ENCODE measurements at places on chromosomes 16 and 17.

- DNase-seq = no peak
Measured at GRCh38 chr17:75060434-75061054, 13.5 kb downstream of the KCTD2 start.

DNA sequence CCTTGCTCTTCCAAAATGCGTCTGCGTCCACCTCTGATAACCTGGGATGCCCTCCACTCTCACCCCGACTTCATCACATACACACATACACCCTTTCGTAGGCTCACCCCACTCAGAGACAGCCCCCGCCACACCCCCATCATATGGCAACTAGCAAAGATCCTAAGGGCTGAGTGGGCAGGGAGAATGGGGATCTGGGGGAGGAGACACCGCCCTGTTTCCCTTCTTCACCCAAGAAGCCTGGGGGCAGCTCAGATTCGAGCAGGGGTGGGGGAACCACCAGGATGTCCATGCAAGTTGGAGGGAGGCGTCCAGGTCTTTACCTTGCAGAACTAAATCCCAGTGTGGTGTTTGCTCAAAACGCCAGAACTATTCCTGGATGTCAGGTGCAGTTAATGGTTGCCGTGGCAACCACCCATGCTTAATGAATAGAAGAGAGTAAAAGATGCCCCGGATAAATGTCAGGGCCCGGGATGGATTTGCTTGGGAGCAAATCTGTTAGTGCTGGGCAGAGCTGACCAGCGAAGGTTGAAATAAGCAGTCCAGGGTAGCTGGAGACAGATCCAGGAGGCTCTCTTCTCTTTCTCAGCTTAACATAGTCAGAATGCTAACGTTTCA is 72.8 kb downstream of the CACNG3 start:
- DNase-seq = no peak

DNA sequence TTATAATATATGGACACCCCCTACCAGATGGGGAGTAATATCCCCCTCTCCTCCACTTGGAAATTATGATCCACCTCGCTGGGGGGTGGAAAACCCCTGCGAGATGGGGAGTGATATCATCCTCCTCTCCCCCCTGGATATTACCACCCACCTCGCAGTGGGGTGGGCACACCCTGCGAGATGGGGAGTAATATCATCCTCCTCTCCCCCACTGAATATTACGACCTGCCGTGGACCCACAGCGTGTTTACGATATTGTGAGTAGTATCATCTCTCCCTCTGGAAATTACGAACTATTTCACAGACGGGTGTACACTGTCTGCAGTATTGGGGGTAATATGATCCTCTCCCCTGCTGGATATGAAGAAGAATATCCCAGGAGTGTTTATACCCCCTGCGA is 228.3 kb upstream of the WSCD1 start:
- no peak for DNase-seq

DNA sequence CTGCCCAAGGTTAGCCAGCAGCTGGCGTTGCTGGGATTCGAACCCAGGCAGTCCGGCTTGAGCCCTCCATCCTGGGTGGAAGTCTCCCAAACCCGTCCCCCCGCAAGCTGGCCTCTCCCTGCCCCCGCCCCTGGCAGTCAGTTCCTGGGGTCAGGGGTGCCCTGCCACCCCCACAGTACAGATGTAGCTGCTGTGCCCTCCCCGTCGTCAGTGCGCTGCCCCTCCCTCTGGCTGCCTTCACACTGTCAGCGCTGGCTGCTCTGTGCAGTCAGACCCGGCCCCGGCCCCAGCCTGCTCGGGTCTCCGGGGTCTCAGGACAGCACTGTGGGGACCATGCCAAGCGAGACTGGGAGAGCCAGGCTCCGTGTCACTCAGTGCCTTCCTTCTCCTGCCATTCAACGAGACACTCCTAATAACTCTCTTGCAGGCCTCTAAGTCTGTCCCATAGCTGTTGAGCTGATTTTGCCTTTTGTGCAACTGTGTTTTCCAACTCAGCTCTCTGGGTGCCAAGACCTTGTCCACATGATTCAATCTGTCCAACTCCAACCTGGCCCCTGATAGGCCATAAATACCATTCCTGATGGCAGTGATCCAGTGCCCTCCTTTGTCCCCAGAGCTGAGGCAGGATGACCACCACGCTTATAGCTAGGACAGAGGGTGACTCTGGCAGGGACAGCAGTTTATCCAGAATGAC is 55.5 kb upstream of the IL34 start:
- no peak for DNase-seq

DNA sequence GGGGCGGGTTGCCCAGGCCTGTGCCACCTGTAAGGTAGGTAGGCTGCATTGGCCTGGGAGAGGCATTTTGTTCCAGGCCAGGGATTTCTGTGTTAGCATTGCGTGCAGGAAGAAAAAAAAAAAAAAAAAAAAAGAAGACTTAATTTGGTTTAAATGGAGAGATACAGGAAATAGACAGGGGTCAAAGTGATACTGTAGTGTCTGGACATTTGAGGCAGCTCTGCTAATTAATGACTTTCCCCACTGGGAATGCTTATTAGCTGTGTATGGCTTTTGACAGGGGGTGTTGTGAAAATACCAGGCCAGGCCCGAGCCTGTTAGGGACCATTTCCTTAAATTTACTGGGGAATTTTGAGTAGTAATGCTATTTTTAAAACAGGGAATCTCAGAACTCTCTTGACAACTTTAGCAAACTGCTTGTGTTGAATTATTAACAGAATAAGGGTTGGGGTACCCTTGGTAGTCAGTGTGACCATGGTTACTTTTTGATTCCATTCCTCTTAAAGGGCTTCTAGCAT is 1.0 kb downstream of the MAP2K4 start:
- DNase-seq = no peak

DNA sequence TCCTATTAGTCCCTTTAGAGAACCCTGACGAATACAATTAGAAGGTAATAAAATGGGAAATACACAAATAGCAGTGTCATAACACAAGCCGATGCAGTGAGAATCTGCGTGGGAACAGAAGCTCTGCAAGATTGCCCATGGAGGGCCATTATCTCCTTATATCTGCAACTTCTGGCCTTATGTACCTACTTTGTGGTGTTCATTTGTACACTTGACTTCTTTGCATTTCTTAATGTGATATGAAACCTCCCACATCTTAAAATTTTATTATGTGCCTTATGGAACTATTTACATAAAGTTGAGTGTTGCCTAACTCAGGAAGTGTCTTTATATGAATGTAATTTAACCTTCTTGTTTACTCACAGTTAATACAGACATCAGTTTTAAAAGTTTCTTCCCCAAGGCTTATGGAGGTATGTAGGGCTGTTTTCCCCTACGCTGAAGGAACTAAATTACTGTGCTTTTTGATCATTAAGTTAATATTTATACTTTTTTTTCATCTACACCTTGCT is 10.1 kb upstream of the TANC2 start:
- no peak for DNase-seq

Measured in dorsolateral prefrontal cortex (tissue), 122 donors.